Anterior cingulate cortex (tissue), 58 donors: ENCODE measurements at places on chromosomes 4 and X.
A peak's percentile ranks its signal among the peaks of the same experiment; 100 is the strongest.

DNA sequence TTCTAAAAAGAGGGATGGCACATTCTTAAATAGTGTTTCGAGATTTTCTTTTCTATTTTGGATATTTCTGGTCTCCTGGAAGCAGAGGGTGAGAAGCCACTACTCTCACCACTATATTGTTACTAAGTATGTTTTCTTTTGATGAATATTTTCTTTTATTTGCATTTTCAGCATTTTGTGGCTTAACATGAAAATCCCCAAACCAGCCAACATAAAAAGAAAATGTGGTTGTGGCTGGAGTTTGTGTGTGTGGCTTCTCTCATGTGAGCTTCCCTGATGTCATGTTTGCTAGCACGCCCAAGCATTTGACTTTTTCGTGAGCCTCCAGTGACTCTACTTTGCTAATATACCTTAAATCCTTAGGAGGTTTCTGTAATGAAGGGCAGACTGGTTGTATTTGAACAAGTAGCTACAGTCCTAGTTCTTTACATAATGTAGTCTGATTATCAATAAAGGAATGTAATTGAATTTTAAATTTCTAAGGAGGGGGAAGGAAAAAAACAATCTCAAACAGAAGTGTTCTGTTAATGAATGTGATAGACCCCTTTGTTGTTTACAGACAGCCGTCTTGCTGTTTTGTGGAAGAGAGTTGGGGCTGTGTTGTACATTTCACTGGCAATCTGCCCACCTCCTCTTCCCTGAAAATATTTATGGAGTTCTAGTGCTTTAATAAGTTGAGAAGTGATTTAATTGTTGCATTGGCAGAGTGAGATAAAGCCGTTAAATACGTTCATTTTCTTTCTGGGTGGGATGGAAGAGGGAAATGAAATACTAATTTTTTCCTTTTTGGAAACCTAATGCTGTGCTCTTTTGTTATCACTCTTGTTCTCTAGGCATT is 114.6 kb downstream of the ARHGAP10 start:
- DNase-seq, result no peak

GRCh38 chr4:15653420-15653819 is 1.7 kb downstream of the FBXL5 start:
- DNase-seq, result no peak

- no peak for DNase-seq
Measured at GRCh38 chr4:151166636-151167035, 67.2 kb downstream of the RPS3A start.

- DNase-seq, result peak; percentile 66
Measured at GRCh38 chr4:139301821-139302611, at the start of gene NDUFC1. NDUFC1 (minus strand) TSS chr4:139302477; CDS start chr4:139295798, 6,679 bp downstream.

GRCh38 chr4:174156239-174156826 is 127.1 kb downstream of the FBXO8 start:
- DNase-seq, result no peak

GRCh38 chrX:152642931-152643564 is 5.4 kb downstream of the GABRQ start:
- peak; percentile 34 for DNase-seq

GRCh38 chrX:16444353-16444752 is 205.6 kb upstream of the S100G start:
- DNase-seq, result no peak

DNA sequence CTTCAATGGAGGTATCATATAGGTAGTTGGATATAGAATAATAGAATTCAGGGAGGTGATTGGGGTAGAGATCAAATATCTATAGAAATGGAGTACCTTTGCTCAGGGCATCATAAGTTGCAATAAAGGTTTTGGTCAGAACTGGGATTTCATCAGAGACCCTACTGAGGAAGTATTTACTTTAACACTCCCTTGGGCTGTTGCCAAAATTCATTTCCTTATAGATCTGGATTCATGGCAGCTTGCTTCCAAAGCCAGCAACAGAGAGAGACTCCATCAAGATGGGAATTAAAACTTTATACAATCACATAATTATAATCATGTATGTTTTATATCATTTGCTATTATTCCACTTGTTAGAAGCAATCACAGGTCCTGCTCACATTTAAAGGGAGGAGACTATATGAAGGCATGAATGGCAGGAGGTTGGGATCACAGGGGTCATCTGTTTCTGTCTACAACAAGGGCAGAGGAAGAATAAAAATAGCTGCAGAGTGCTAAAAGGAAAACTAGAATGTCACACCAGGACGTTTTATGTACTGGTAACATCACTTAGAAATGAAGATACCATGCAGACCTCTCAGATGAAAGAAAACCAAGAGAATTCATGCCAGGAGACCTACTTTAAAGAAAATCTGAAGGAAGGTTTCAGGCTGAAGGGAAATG is 902.1 kb upstream of the LCORL start:
- DNase-seq, result no peak
